Stimulated activated naive B cell treated with anti-CD40 and anti-IgM and Interleukin-4, amounts not matched to agents 10 μg/mL and 1 μg/mL and 100 μg/mL, for 72 hours (primary cell): ENCODE measurements at places on chromosomes 7 and 10.

GRCh38 chr7:22601003-22601402 is 101.0 kb upstream of the STEAP1B start:
- H3K27me3 ChIP-seq, result no peaks in the 10 kb centered on the region
- H3K4me1 ChIP-seq, result peaks cover 31% of the 10 kb centered on the region
- H3K27ac ChIP-seq, result peak overlapping the region; percentile 68
- no peak for DNase-seq
- H3K4me3 ChIP-seq, result no peak overlapping the region

- no peak overlapping the region for H3K27ac ChIP-seq
- no peaks in the 10 kb centered on the region for H3K4me1 ChIP-seq
- no peaks in the 10 kb centered on the region for H3K36me3 ChIP-seq
- no peak overlapping the region for H3K4me3 ChIP-seq
Observed at GRCh38 chr10:98097616-98098015, 36.8 kb upstream of the R3HCC1L start.

- peaks cover 26% of the 10 kb centered on the region for H3K27me3 ChIP-seq
- no peak for DNase-seq
- no peak overlapping the region for H3K27ac ChIP-seq
- H3K4me3 ChIP-seq, result no peak overlapping the region
Observed at GRCh38 chr7:100786323-100786722, 41.0 kb downstream of the EPHB4 start.

DNA sequence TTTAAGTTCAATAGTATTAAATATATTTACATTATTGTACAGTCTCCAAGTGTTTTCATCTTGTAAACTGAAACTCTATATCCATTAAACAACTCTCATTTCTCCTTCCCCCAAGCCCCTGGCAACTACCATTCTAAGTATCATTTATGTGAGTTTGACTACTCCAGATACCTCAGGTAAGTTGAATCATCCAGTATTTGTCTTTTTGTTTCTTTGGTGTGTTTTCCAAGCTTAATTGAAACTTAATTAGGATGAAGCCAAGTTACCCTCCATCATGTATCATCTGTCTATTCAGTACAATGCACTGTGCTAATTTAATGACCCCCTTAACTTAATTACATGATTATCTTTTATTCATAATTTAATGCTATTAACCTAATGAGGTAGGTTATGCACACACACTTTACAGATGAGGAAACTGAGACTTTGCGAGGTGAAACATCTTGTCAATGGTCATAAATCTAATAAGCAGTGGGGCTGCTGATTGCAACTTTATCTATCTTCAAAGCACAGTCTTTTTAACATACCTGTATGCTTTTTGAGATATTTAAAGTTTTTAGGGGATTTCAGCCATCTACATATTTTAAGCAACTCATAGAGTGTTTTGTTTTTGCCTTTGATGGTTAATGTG is 663 bp downstream of the MACC1 start:
- no peak overlapping the region for H3K27ac ChIP-seq
- no peak for DNase-seq
- H3K27me3 ChIP-seq, result no peaks in the 10 kb centered on the region
- H3K36me3 ChIP-seq, result peaks cover 4% of the 10 kb centered on the region
- H3K4me3 ChIP-seq, result peak overlapping the region; percentile 78
